Glomerular endothelial cell (primary cell): ENCODE measurements at places on chromosomes 11 and 22. TPM values are rescaled to one million over a fixed set of nuclear protein-coding genes. Genes with fewer than 3 reads are reported as not detected.

BARX2 gene
- total RNA-seq: not detected in 2 replicates

MS4A4A gene
- total RNA-seq: not detected in 2 replicates

DMC1 gene
- 1.3 TPM in 1 of 2 replicates, not detected in the other for total RNA-seq

OR10A2 gene
- not detected in 2 replicates for total RNA-seq

MMP13 gene
- not detected in 2 replicates for total RNA-seq

RBFOX2 gene
- 108 and 121 TPM in 2 replicates for total RNA-seq

BIK gene
- total RNA-seq: 0.58 and 2.5 TPM in 2 replicates

RAG2 gene
- not detected in 2 replicates for total RNA-seq
